ENCODE measurements at places on chromosomes 2 and 18.

- no peak for DNase-seq
Observed at GRCh38 chr2:20972792-20973565, 70.9 kb downstream of the APOB start.

- DNase-seq, result no peak
Observed at GRCh38 chr2:128797937-128798336, 479.3 kb upstream of the HS6ST1 start.

DNA sequence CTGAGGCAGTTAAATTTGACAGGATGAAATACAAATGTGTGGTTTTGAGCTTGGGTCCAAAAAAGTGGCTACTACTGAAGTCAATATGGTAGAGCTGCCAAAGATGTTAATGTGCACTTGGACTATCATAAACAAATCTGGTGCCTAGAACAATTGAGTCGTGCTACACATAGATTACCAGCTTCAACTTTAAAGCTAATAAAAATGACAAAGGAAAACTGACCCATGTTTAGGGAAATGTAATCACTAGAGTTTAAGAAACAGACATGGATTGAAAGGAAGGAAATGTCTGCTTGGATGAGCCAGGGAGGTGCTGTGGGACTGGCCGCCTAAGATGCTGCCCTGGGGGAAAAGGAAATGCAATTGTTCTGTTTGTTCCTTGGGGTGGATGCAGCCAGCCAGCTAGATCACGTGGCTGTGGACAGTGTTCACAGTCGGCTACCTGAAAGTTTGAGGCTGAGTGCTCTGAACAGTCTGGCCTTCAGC is 36.6 kb downstream of the CYB5A start:
- DNase-seq, result no peak

DNA sequence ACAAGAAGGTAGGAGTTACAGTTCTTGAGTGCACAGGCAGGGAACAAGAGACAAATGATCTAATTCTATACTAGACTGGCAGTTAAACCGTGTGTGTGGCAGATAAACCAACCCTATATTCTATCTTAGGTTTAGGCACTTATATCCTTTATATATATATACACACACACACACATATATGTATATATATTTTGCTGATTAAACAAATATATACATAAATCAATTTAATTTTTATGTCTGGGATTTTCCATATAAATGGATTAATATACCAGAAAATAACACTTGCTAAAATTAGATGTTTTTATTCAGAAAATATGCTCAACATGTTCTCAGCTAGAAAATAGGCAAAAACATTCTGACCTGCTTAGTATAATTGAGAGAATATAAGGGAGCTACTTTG is 887.9 kb upstream of the KLHL29 start:
- no peak for DNase-seq

- DNase-seq, result no peak
Observed at GRCh38 chr2:71455011-71455740, 1.8 kb downstream of the DYSF start.

DNA sequence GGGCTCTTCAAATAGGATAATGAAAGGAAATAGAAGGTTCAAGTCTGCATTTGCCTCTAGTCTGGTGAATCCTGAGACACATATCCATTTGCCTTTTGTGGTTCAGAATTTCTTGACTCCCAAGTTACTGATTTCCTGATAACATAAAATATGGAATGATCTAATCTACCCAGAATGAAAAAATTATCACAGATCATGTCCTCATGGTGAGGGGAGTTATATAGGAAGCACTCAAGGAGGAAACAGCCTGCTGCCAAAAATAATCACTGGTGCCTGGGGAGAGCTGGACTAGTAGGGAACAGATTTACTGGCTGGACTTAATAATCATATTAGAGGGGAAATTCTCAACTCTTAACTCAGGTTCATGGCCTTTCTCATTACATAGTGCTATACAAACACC is 95.5 kb upstream of the STK17B start:
- no peak for DNase-seq

- DNase-seq, result no peak
Observed at GRCh38 chr18:55268628-55269275, 309.5 kb upstream of the CCDC68 start.

DNA sequence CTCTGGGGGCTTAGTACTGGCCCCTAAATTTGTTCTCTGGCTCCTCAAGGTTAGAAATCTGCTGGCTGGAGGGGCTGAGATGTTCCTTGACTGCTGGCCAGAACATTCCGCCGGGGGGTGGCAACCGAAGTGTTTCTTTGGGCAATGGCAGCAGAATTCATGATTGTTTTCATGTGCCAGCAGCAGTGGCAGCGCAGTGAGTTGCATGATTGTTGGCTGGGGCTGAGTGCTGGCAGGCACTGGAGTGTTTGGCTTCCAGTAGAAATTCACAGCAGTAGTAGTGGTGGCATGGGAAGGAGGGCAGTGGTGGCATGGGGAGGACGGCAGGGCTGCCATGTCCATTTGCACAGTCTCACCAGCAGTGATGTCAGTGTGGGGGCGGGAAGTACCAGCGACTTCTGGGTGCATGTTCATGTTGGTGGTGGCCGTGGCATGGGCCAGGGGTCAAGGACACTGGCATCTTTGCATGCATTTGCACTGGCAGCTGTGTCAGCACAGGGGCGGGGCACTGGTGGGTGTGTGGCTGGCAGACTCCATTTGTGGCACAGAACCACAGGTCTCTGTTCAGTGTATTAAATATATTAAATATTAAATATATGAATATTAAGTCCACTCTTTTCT is 130.6 kb upstream of the CDH7 start:
- DNase-seq, result no peak

GRCh38 chr2:174704061-174704460 is 60.2 kb downstream of the CHRNA1 start:
- DNase-seq, result no peak

- DNase-seq, result no peak
Observed at GRCh38 chr18:59372975-59373374, 13.9 kb upstream of the LMAN1 start.

GRCh38 chr2:144659731-144660275 is 139.9 kb upstream of the ZEB2 start:
- DNase-seq, result no peak

DNA sequence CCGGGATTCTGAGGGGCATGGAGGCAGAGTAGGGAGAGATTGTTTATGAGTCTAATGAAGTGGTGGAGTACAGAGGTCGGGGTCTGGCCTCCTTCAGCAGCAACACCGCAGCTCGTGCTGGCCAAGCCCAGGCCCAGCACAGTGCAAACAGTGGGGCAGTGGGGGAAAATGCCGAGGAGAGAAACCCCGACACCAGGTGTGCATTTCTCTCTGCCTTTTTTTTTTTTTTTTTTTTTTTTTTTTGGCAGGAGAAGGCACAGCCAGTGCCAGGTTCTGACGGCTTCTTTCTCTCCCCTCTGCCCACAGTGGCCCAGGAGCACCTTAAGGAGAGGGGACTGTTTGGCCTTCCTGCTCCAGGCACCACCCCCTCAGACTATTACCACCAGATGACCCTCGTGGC is 219.3 kb downstream of the GLI2 start:
- no peak for DNase-seq

DNA sequence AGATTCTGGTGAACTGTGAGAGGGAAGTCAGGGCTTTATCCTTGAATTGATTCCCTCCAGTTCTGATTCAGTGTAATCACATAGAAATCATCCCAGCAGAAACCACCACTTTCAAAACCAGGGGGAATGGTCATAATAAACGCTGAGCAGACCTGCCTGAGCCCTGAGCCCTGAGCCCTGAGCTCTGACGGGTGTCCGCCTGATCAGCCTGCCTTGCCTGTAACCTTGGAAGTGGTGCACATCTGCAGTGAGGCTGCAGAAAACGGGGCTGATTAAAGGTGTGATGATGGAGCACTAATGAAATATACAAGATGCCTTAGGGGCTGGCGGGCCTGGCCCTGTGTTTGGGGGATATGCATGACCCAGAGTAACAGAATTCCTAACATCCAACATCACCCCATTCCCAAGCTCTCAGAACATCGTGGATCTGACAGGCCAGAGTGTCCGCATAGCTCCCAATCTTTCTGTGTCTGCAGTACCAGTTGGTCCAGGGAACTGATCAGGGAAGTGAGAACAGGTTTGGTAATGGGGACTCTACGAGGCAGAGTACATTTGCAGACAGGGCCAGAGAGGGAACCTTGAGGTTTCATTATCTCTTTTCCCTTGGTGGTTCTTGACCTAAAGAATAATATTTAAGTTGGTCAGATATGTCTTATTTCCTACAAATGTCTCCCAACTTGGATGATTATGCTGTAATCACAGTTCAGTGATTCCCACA is 37.8 kb downstream of the KCTD18 start:
- no peak for DNase-seq

DNA sequence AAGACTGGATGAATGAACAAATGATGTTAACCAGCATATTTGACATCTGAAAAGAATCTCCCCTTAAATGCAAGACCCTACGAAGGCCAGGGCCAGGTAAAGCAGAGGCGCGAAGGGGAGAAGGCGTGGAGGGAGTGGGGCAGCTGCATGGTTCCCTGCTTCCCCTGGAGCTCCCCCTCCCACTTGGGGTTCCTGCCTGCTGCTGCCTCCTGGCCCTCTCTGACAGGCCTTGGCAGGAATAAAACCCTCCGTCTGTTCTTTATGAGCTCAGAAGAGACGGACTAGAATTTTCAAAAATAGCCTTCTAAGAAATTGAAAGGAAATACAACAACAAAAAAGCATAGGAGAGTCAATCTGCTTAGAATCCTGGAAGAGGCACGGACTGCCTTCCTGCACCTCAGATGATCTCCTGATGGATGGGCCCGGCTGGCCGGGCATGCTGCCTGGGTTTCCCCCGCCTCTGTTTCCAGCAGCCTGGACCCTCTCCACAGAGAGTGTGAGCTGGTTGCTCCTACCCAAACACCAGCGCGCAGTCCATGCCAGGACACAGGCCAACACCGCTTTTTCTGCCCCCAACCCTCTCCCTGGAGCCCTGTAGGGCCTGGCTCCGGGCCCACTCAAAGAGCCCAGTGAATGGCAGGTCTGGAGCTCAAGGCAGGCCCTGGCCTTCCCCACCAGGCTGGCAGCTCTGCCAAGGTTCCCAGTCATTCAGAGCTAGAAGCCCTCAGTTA is 23.9 kb downstream of the CFAP65 start:
- no peak for DNase-seq

DNA sequence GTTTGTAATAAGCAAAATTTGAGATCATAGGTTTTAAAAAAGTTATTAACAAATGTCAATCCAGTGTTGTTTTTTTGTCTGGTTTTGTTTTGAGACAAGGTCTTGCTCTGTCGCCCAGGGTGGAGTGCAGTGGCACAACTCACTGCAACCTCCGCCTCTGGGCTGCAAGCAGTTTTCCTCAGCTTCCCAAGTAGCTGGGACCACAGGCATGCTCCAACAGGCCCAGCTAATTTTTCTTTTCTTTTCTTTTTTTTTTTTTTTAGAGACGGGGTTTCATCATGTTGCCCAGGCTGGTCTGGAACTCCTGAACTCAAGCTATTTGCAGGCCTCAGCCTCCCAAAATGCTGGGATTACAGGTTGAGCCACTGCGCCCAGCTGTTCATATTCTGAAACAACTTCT is 31.3 kb downstream of the GALNT3 start:
- no peak for DNase-seq

DNA sequence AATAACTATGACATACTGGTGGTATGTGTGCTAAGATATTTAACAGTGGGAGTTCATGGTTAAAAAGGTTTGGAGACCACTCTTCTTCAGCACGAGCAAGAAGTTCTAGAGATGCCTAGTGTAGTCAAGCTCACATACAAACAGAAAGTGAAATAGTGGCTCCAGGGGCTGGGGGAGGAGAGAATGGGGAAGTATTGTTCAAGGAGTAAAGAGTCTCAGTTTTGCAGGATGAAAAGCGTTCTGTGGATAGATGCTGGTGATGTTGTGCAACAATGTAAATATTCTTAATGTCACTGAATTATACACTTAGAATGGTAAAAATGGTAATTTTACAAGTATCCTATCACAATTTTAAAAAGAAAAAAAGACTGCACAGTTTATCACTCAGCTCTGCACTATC is 29.0 kb upstream of the EPAS1 start:
- no peak for DNase-seq

GRCh38 chr2:100367163-100367562 is 44.9 kb upstream of the LONRF2 start:
- DNase-seq, result no peak

DNA sequence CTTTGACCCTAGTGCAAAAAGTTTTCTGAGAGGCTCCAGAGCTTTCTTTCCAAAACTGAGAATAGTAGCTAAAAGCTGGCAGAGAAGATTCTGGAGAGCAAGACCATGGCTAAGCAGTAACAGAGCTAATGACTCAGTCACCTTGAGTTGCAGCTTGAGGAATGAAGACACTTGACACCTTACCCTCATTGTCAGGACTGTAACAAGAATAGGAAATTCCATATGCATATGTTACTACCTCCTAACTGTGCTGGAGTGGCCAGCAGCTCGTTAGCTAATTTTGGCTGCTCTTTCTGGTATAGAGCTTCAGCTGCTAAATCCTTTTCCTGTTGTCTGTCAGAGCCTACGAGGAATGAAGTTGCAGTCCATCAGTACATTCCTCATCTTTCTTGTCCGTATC is 68.6 kb upstream of the LHCGR start:
- DNase-seq, result no peak

GRCh38 chr18:35923939-35924684 is 48.4 kb upstream of the RMP24 start:
- no peak for DNase-seq

GRCh38 chr2:66733364-66733999 is 298.6 kb downstream of the MEIS1 start:
- no peak for DNase-seq

- no peak for DNase-seq
Observed at GRCh38 chr2:215498431-215498830, 62.6 kb upstream of the FN1 start.

GRCh38 chr2:95307036-95307435 is 9.9 kb downstream of the KCNIP3 start:
- no peak for DNase-seq

GRCh38 chr2:172437419-172438341 is 10.3 kb downstream of the ITGA6 start:
- no peak for DNase-seq

GRCh38 chr2:68762665-68763064 is 28.1 kb downstream of the ARHGAP25 start:
- no peak for DNase-seq

DNA sequence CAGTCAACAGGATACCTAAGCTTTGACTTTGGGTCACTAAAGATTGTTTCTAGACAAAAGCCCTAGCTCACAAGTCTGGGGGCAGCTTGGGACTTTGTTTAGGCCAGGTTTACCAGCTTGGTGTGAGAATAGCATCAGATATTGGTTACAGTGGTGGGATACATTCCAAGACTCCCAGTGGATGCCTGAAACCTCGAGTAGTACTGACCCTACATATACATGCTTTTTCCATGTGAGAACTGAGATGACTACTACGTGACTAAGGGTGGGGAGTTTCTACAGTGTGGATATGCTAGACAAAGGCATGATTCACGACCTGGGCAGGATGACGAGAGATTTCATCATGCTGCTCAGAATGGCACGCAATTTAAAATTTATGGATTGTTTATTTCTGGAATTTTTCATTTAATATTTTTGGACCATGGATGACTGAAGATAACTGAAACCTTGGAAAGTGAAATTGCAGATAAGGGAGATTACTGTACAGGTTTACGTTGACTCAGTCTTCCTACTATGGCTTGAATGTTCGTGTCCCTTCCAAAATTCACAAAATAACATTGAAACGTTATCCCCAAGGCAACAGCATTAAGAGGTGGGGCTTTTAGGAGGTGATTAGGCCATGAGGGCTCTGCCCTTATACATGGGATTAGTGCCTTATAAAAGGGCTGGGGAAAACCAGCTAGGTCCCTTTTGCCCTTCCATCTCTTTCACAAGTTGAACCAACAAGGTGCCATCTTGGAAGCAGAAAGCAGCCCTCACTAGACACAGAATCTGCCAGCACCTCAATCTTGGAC is 50.2 kb upstream of the CTAGE1 start:
- DNase-seq, result no peak
